HS-27A (cell line): ENCODE measurements at places on chromosomes 4 and X.

DNA sequence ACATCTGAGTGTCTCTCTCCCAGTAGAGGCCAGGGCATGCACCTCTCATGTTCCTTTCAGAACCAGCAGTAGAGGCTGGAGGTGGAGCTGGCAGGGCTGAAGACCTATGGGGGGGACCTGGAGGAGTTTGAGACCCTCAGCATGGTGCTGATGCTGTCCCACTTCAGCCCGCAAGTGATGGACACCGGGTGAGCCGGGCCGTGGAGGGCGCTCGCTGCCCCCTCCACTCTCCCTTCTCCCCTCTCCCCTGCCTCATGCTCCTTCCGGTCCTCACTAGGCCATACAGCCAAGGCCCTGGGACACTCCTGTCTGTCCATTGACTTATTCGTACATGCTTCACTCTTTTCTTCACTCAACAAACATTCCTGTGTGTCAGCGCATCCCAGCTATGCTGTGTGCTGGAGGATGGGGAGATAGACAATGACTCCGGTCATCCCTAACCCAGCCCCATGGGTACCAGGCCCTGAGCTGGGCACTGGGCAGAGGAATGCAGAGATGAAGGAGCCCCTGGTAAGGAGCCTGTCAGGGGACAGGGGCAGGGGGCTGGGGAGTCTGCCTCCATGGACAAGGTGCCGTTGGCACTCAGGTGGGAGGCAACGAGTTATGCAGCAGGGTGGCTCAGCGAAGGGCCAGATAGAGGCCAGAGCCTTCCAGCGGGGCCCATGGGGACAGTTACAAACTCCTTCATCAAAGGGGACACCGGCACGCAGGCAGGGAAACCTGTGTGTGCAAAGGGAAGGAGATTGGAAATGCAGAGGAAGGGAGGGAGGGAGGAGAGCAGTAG, 28.4 kb upstream of the WFS1 start:
- no peak for DNase-seq

- DNase-seq: no peak
Measured at GRCh38 chr4:75637176-75637575, 6.8 kb upstream of the CDKL2 start.

GRCh38 chrX:45727761-45728160, 527.1 kb upstream of the DIPK2B start:
- DNase-seq: no peak

DNA sequence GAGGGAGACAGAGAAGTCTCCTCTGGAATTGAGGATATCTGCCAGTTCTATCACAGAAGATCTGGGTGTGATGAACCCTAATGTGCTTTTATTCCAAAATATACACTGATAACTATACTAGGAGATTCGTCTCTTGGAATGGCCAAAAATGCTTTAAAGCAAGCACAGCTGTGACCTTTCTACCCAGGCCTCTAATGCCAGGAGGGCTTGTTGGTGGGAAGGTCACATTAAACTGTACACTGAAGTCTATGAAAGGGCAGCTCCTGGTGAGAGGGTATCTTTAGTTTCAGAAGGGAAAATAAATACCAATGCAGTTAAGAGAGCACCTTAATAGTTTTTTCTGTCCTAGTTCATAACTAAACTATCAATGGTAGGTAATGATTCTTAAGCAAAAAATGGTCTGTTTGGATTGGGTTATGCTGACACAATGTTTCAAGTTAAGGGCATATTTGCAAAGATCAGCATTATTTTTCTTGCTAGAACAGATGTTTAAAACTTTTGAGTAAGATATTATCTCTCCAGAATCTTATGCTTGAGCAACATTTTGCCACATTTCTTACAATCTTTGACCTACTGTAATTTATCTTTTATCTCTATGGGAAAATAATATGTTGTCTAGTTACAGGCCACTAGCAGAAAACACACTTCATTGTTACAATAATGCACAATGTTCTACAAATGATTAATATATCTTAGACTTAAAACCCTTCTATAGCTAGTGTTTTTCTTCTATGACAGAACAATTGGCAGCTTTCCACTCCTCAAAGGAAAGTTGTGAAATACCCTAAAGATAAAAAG, 59.6 kb downstream of the SEC24D start:
- DNase-seq: no peak

GRCh38 chr4:159195361-159195769, 92.5 kb downstream of the RAPGEF2 start:
- DNase-seq: no peak

DNA sequence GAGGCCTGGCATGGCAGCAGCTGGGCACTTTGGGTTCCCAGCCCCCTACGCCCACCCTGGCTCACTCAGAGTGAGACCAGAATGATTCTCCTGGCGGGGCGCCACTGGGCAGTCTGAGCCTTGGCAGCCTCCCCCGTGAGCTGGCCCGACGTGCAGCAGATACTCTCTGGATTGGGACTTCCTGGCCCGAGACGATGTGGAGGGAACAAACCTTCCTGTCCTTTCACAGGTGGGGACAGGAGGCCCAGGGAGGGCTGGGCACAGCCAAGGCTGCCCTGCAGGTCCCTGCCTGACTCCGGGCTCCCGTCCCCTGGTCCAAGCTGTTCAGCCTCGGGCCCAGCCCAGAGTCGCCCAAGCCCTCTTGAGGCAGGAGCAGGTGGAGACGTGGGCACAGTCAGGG, 17.9 kb upstream of the ADD1 start:
- no peak for DNase-seq
